ENCODE measurements at places on chromosomes 6 and 20. TPM values are rescaled to one million over a fixed set of nuclear protein-coding genes. Genes with fewer than 3 reads are reported as not detected.

Gene LY6G6F
- not detected for total RNA-seq

Gene CTSA
- total RNA-seq: 50.4 TPM

Gene BPIFB1
- not detected for total RNA-seq

Gene TMC2
- total RNA-seq: not detected

Gene SFTA2
- not detected for total RNA-seq

Gene SAMD5
- 0.44 TPM for total RNA-seq

Gene MSH5
- 21.6 TPM for total RNA-seq

Gene HSPA12B
- total RNA-seq: 0.12 TPM

Gene BCAS4
- 14.2 TPM for total RNA-seq

Gene MLIP
- not detected for total RNA-seq

Gene SCUBE3
- total RNA-seq: 58.5 TPM

Gene PSORS1C1
- 1.00 TPM for total RNA-seq

Gene RPS18
- 3,212 TPM for total RNA-seq

Gene PRL
- total RNA-seq: not detected

Gene ATXN1
- 34.2 TPM for total RNA-seq

Gene BMP7
- total RNA-seq: not detected

Gene MEP1A
- total RNA-seq: not detected

Gene DEFB119
- not detected for total RNA-seq

Gene MAS1
- total RNA-seq: not detected

Gene PACSIN1
- not detected for total RNA-seq

Gene IL17A
- total RNA-seq: not detected

Gene GFOD1
- 2.4 TPM for total RNA-seq

Gene RIPOR2
- 8.7 TPM for total RNA-seq

Gene HLA-DQA1
- total RNA-seq: not detected

Gene CST2
- total RNA-seq: not detected

Gene EFCAB8
- not detected for total RNA-seq

Gene RBM24
- total RNA-seq: 7.0 TPM

Gene LPA
- total RNA-seq: not detected

Gene BPIFA1
- total RNA-seq: not detected

Gene PRND
- total RNA-seq: 0.12 TPM

Gene TPD52L1
- 13.7 TPM for total RNA-seq

Gene PNPLA1
- total RNA-seq: not detected

Gene PLAGL2
- total RNA-seq: 2.9 TPM

Gene OR12D1
- total RNA-seq: not detected
